Left renal pelvis (tissue), 4 donors: ENCODE measurements at places on chromosomes 12 and 14. TPM values are rescaled to one million over a fixed set of nuclear protein-coding genes. Genes with fewer than 3 reads are reported as not detected.

DNA sequence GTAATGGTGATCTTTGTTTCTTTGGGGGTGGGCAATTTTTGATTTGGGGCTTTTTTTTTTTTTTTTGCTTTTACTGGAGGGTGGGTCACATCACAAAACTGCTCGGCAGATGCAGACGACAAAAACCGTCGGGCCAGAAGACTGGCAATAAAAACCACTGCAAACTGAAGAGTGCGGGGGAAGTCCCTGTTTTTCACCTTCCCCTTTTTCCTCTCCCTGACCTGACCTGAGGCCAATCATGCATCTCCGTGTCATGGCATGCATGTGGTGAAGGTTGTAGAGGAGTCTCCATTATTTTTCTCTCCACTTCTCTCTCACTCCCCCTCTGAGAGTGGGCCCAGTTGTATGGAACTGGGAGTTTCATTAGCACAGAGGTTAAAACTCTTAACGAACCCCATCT, 57.5 kb downstream of the AP5M1 start:
- DNase-seq: no peak

GRCh38 chr12:82517027-82517426, 158.7 kb downstream of the METTL25 start:
- no peak for DNase-seq

DNA sequence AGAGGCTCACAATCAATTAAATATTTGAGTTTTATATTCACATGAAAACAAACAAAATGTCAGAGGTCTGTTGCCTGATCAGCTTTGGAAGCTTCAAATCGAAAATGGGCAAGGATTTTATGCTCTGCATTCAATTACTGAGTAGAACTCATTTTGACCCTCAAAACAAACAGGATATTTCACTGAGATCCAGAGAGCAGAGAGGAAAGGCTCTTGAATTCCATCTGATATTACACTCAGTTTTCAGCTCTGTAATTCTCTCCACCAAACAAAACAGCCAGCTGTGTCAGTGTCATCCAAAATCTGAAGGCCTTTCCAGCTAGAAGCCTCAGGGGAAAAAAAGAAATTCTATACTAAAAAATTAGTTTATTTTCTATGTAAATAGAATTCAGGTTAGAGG, 128.6 kb upstream of the FLRT2 start:
- no peak for DNase-seq

- DNase-seq: no peak
Observed at GRCh38 chr12:53478865-53479264, 20.4 kb downstream of the MAP3K12 start.

- DNase-seq: no peak
Observed at GRCh38 chr12:100987552-100988521, 193.3 kb downstream of the ANO4 start.

DNA sequence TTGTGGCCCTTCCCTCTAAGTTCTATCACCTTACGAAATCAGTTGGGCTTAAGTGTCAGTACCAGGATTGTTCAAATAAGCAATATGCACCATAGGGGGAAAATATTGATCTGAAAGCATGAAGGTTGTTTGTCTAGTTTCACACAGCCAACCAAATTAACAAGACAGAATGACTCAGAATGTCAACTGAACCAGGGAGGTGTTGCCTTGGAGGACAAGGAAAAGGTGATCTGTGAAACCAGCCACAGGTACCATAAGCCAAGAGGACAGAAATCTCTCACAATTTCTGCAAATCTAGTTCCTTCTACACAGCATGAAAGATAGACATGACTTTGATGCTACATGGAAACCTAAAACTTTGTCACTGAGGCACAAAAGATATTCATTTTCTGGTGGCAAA, 297.9 kb downstream of the BCL11B start:
- DNase-seq: no peak

- no peak for DNase-seq
Observed at GRCh38 chr12:32809196-32809595, 53.5 kb upstream of the YARS2 start.

DNA sequence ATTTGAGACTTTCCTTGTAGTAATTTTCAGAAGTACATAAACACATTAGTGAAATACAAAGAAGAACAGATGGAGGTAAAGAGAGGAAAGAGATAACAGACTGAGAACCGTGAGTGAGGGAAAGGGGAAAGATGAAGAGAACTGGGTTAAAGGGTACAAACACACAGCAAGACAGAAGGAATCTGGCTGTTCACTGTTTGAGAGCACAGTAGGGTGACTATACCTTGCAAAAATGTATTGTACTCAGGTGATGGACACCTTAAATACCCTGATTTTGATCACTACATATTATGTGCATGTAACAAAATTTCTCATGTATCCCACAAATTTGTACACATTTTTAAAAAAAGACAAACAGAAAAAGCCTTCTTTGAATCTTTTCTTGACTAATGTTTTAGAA, 2.7 kb upstream of the TRHDE start:
- DNase-seq: no peak

Gene KRT82
- polyA plus RNA-seq: not detected

Gene SPSB2
- polyA plus RNA-seq: 7.9 TPM
